ENCODE measurements at places on chromosomes 6 and 20.
A peak's percentile ranks its signal among the peaks of the same experiment; 100 is the strongest.

GRCh38 chr6:155352811-155353210 lies 38.5 kb upstream of the TFB1M start:
- no peak for DNase-seq

- no peak for DNase-seq
Measured at GRCh38 chr20:5073660-5074231, 46.0 kb downstream of the PCNA start.

DNA sequence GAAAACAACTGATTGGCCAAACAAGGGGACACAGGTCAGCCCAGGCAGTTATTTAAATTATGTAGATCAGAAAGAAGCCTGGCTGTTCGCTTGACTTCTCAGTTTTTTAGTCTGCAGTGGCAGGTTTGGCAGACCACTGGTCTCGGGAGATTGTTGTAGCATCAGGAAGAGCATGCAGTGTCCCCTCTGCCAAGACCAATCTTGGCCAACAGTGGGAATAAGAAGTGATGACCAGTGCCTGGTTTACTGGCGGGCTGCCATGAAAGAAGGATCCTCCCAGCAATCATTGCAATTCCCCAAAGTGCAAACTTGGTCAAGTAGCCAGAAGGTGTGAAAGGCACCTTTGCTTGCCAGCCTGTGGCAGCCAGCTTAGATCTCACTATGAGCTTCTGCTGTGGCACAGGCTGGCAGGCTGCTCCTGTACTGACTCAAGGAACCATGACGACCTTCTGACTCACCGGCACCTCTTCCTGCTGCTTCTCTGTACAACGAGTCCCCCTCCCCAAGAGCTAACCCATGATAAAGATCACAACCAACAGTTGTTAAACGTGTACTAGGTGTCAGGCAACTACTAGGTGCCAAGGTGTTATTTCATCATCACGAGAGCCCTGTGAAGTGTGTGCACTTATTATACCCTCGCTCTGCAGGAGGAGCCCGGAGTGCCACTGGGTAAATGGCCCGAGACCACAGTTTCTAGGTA lies 76.8 kb upstream of the DUSP22 start:
- DNase-seq, result peak; percentile 48

GRCh38 chr6:105022416-105022815 lies 65.5 kb downstream of the LIN28B start:
- no peak for DNase-seq

DNA sequence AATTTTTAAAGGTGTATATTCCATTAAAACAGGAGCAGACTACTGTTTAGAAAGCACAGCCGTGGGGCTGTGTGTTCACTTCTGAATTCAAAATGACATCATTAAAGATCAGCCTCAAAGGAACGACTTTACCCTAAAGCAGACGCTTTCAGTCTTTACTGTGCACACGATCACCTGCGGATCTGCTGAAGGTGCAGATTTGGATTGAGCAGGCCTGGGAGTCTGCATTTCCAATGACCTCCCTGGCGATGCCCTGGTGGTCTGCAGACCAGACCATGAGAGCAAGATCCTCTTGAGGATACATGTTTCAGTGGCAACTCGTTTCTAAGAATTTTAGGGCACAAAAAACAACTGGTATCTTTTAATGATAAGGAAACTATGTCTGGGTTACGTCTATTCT lies 27.2 kb downstream of the TXNDC5 start:
- DNase-seq, result no peak

DNA sequence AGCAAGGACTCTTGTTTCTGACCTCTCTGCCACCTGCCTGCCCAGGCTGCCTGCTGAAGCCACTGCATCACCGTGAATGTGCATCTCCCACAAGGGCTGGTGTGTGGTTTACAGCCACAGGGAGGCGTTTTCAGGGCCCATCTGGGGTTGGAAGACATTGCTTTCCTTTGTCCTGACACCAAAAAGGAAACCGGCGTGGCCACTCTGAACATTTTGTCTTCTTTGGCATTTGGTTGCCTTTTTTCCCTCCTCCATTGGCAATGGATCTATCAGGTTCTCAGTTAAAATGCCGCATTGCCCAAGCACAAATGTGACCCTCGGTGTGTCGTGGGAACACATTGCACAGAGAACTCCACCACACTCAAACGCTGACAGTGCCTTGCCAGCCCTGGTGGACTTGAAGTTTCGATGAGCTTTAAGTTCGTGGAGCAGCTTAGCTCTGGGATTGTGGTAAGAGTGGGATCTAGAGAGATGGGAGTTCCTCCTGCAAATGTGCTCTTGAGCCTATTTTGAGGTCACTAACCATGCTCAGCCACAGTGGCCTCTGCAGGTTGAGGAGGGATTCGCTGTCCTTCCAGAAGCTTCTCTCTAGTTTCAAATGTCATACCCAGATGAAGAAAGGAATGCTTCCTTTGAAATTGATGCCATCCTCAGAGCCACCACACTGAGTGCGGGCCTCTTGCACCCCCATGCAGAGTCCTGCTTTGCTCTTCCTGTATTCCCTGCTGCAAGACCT lies 14.8 kb upstream of the PCK1 start:
- DNase-seq, result no peak

GRCh38 chr6:52394251-52394666 lies 25.9 kb upstream of the EFHC1 start:
- DNase-seq, result no peak

DNA sequence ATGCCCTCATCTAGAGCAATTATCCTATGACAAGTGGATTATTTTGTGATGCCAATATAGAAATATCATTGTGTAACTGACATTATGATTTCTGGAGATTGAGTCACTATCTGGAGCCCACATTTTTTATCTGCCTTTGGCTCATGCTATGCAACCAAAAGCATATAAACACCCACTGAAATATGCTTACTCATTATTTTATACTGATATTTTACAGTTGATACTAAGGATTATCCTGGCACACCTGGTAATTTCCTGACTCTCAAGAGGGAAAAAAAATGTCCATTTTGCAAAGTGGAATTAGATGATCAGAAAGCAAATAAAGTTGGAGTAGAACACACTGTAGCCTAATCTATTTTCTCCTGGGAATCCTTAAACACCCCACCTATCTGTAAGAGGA lies 154.5 kb downstream of the PKHD1 start:
- DNase-seq, result no peak

- DNase-seq, result no peak
Measured at GRCh38 chr6:129615020-129615419, 95.0 kb downstream of the ARHGAP18 start.

GRCh38 chr20:4135385-4136077 lies 120.2 kb upstream of the RNF24 start:
- DNase-seq, result no peak

DNA sequence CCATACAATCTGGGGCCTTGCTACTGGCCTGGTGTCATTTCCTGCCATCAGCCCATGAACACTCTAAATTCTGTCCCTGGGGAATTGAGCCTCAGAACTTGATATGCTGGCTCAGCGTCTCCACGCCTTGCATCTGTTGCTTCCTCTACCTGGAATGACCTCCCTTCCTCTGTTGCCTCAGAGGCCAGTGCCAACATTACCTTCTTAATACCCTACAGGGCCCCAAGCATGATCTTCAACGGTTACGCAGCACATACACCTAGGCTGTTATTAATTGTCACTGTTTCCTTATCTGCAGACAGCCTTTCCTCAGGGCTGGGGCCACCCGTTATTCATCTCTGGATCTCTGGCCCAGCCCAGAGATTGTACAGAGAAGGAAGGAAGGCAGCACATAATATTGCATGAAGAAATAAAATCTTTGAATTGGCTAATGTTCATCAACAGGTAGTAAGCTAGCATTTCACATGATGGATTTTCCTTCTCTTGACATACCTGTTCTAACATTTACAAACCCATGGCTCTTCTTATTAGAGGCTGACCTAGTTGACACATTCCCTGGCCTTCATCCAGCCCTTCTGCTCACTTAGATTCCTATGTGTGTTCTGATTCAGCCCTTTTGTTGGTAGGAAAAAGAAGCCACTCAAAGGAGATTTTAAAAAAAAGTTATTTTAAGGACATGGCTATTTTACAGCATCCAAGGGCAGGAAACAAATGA lies 8.4 kb upstream of the RNF182 start:
- no peak for DNase-seq

DNA sequence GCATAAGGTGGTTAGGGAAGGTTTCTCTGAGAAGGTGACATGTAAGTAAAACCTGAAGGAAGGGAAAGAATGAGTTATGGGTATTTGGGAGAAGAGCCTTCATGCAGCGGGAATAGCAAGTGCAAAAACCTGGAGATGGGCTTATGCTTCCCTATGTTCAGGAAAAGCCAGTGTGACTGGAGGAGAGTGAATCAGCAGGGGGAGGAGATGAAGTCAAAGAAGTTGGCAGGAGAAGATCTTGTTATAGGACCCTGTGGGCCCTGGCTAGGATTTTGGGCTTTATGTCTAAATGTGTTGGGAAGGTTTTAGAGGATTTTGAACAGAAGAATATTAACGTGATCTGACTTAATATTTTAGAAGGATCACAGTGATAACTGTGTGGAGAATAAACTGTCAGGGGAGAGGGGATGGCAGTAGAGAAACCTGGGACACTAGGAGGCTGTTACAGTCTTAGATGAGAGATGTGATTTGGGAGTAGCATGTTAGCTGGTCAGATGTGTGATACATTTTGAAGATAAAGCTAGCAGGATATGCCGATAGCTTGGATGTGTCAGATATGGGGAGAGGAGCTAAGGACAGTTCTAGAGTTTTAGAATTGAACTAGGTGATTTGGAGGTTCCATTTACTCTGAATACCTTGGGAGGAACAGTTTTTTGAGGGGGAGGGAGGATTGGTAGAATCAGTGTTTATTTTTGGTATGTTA lies 41.0 kb downstream of the PHF3 start:
- DNase-seq, result no peak

- no peak for DNase-seq
Measured at GRCh38 chr20:20292472-20292871, 75.4 kb upstream of the INSM1 start.

- no peak for DNase-seq
Measured at GRCh38 chr6:53327017-53327395, 21.7 kb downstream of the ELOVL5 start.

DNA sequence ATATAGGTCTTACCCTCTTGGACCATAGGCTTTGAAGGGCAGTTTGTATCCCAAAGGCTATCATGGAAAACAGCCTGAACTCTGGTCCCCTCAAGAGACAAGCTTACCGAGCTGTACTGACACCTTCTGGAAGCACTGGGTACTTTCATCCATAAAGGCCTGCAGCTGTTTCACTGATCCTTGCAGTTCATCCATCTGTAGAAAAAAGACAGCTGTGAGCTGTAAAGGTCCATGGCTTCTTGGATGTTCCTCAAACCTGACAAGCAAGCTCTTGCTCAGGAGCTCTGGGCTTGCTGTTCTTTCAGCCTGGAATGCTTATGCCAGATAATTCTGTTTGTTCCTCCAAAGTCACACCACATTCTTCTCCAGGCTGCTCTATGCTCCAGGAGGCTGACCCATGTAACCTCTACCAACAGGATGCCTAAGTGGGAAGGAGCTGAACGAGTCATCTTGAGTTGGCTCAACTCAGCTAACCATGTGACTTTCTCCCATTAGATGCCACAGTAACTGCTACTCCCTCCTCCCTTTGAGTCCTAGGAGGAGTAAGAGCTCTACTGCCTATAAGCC lies 8.8 kb upstream of the NDRG3 start:
- DNase-seq, result peak; percentile 7

DNA sequence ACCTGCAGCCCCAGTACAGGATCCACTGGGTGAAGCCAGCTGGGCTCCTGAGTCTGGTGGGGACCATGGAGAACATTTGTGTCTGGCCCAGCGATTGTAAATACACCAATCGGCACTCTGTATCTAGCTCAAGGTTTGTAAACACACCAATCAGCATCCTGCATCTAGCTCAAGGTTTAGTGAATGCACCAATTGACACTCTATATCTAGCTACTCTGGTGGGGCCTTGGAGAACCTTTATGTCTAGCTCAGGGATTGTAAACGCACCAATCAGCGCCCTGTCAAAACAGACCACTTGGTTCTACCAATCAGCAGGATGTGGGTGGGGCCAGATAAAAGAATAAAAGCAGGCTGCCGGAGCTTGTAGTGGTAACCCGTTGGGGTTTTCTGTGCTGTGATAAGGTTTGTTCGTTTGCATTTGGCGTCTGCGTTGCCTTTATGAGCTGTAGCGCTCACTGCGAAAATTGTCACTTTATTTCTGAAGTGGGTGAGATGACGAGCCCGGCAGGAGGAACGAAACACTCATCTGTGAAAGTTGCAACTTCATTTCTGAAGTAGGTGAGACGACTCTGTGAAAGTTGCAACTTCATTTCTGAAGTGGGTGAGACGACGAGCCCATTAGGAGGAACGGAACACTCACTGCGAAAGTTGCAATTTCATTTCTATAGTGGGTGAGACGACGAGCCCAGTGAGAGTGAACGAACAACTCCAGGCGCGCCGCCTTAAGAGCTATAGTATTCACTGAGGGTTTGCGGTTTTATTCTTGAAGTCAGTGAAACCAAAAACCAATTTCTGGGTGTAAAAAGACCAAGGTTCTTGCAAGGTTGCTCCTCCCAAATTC lies 31.1 kb downstream of the SERPINB6 start:
- DNase-seq, result peak; percentile 59

All from stimulated activated CD4-positive, alpha-beta T cell treated with anti-CD3 and anti-CD28 coated beads, TNF-alpha, amount 100 ng/mL, for 4 hours (primary cell).